ENCODE measurements at places on chromosomes 6 and 20.

DNA sequence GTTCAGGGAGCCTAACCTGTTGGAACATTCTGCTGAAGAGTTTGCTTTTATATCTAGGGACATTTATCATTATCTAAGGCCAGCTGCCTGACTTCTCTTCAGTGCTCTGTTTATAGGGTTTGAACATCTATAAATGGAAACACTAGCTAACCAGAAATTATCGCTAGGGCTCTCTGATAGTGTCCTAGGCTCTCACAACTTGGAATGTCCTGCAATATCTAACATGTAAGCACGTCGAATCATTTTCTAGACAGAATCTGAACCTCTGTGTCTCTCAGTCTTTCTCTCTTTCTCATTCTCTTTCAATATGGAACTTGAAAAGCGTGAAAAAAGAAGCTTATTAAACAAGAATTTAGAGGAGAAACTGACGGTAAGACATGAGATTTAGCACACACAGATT is 92.5 kb upstream of the MLIP start:
- no peak for DNase-seq

- DNase-seq, result peak; percentile 59
Observed at GRCh38 chr6:89610149-89610642, 28.4 kb downstream of the LYRM2 start.

DNA sequence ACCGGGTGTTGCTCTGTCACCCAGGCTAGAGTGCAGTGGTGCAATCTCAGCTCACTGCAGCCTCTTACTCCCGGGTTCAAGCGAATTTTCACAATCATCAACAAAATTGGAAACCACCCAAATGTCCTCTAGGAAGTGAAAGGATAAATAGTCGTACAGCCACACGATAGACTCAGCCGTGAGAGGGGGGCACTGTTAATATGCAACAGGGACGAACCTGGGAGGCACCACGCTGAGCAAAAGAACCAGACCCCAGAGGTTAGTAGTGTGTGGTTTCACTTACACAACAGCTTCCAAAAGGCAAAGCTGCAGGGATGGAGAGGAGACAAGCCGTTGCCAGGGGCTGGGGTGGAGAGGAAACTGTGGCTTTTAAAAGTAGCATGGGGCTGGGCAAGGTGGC is 30.1 kb upstream of the NTSR1 start:
- no peak for DNase-seq

GRCh38 chr6:159261995-159262394 is 92.8 kb downstream of the FNDC1 start:
- DNase-seq, result no peak

DNA sequence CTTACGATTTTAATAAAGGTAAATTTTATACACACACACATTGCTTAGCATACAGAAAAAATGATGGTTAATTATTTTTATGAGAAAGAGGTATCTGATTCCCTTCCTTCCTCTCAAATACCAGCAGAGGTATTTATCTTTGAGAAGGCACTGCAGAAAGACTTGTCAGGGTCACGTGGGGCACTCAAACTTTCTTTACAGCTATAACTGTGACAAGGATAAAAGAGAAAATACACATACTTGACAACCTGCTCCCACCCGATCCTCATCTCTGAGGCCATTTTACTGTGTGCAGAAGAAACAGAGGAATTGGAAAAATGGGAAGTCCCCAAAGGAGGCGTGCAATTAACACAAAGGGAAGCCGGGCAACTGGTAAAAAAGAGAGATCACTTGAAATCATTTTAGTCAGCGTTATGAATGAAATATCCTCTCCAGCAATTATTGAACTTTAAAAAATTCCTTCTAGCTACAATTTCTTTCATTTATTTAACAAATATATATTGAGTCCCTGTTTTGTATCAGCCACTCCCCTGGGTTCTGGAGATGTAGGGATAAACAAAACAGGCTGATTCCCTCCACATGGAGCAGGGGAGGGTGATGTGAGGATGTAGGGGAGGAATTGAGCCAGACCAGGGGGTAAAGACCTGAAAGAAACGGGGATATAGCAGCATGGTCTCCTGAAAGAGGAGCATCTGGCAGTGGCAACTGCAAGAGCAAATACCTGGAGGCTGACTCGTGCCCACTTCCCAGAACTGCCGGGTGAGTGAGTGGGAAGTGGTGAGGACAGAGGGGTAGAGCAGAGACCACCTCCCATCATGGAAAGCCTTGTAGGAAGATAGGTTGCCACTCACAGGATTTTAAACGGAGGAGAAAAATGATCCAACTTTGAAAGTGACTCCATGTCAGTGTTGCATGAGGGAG is 510.3 kb downstream of the KIF16B start:
- DNase-seq, result no peak

- DNase-seq, result no peak
Observed at GRCh38 chr6:82237013-82237412, 10.5 kb downstream of the IBTK start.

DNA sequence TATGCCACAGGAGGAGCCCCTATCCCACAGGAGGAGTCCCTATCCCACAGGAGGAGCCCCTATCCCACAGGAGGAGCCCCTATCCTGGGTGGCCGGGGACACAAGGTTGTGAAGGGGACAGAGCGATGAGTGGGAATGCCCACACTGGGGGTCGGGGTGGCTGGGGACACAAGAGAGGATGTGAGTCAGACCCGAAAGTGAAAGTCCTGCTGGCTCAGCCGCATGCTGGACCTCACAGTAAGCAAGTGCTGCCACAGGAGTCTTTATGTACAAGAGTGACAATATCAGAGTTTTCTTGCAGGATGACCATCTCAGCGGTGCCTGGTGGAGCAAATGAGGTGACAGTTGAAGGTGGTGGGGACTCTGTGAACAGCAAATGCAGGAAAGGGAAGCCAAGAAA is 93.7 kb downstream of the PSMB1 start:
- no peak for DNase-seq

GRCh38 chr6:53710788-53711187 is 45.2 kb upstream of the KLHL31 start:
- DNase-seq, result no peak

- no peak for DNase-seq
Observed at GRCh38 chr6:3722785-3723184, 28.7 kb downstream of the PXDC1 start.

- DNase-seq, result no peak
Observed at GRCh38 chr6:65745614-65746013, 38.6 kb upstream of the EYS start.

GRCh38 chr6:73666393-73666792 is 12.6 kb upstream of the SLC17A5 start:
- no peak for DNase-seq

GRCh38 chr6:30687659-30688431 is 1.4 kb upstream of the PPP1R18 start:
- no peak for DNase-seq

DNA sequence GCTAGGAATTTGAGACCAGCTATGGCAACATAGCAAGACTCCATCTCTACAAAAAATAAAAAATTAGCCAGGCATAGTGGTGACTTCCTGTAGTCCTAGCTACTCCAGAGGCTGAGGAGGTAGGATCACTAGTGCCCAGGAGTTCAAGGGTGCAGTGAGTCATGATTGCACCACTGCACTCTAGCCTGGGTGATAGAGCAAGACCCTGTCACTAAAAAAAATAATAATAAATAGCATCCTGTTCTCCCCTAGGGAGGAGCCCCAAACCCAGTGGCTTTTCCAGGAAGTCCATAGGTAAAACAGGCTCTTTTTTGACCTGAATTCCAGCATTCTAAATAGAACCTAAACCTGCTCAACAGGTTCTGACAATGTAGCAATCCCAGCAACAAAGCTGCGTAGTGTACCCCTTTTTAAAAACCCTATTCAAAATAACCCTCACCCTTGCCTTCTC is 192.0 kb downstream of the ALDH8A1 start:
- no peak for DNase-seq

DNA sequence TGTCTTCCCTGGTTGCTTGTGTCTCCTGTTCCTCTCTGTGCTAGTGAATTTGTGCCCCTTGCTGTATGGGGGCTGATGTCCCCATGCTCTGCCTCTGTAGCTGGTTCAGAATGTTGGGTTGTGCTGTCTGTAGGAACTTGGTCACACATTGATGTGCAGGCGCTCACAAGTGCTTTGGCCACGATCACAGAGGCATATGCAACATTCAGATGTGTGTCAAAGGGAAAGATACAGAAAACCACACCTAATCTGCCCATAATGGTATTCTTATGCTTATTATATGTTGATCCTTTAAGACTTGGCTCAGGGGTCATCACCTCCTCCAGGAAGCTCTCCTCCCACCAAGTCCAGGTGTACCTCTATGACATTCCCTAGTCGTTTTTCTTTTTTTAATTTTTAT is 17.1 kb upstream of the DHX35 start:
- no peak for DNase-seq

DNA sequence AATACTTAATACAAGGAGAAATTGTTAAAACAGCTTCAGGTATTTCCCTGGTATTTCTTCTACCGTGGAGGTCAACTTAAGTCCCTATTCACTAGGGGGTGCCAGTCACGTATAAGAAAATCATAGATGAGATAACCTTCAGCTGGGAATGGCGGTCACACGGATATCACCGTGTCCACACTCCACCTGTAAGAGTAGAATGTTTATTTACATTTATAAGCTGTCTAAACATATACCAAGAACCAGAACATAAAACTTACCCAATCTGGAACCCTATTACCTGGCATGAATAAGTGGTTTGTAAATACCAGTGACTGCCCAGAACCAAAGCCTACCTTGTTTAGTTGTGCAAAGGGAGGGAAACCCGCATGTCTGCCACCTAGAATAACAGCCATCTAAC is 1.9 kb upstream of the ELOVL4 start:
- DNase-seq, result peak; percentile 56

DNA sequence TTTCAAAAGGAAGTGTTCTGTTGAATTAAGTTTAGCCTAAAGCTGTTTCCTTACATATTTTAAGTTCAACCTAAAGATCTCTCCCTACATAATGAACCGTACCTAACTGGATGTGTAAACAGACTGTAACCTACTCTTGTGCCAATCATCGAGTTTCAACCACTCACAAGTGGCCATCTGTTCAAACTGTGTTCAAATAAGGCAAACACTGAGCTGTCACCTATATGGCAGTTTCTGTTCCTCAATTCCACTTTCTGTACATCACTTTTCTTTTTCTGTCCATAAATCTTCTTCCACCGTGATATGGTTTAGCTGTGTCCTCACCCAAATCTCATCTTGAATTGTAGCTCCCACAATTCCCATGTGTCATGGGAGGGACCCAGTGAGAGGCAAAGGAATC is 428.6 kb downstream of the HACE1 start:
- no peak for DNase-seq

- DNase-seq, result no peak
Observed at GRCh38 chr6:105819745-105820144, 266.4 kb upstream of the PRDM1 start.

DNA sequence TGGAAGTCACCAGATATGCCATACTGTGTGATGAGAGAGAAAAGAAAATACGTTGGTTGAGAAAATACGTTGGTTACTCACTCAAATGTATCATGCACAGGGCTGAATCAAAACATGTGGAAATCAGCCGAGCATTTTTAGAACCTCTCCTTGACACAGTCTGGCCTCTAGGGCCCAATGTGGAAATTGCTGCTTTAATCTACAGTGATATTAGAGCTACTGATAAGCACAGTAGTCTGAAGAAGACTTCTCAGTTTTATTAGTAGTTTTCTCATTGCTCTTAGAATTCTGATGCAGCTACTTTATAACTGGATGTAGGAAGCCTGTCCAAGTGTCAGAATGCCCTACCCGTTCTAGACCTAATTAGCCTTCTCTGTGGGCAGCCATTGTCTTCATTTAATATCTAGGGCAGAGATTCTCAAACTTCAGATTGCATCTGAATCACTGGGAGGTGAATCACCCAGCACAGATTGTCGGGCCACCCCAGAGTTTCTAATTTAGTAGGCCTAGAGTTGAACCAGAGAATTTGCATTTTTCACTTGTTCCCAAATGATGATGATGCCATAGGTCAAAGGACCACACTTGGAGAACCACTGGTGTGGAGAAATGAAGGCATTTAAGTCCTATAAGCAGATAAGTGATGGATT is 229.1 kb downstream of the PLCB1 start:
- DNase-seq, result no peak

DNA sequence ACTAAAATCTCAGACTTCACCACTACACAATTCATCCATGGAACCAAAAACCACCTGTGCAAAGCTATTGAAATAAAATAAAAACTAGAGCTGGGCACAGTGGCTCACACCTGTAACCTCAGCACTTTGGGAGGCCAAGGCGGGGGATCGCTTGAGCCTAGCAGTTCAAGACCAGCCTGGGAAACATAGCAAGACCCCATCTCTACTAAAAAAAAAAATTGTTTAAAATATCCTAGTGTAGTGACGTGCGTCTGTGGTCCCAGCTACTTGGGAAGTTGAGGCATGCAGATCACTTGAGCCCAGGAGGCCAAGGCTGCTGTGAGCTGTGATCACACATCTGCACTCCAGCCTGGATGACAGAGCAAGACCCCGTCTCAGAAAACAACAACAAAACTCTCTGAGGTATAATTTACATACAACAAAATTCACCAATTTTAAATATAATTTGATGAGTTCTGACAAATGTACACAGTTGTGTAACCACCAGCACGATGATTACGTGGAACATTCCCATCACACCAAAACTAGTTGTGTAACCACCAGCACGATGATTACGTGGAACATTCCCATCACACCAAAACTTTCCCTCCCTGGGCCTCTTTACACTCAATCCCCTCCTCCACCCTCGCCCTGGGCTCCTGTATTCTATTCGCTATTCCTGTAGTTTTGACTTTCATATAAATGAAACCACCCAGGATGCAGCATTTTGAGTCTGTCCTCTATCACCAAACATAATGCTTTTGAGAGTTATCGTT is 107.5 kb downstream of the TAF4 start:
- DNase-seq, result no peak

GRCh38 chr6:20566109-20566508 is 31.9 kb downstream of the CDKAL1 start:
- no peak for DNase-seq

DNA sequence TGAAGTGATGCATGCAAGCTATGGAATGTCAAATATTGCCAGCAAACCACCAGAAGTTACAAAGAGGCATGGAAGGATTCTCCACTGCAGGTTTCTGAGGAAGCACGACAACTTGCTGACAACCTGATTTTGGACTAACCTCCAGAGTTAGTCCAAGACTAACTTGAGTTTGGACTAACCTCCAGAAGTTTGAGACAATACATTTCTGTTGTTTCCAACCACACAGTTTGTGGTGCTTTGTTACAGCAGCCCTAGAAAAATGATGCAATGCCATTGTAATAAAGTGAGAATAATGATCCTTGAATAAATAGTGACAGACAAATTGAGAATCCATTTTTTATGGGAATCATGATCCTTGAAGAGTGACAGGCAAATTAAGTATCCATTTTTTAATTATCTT is 169.9 kb upstream of the HDDC2 start:
- no peak for DNase-seq

GRCh38 chr6:111076024-111076695 is 11.1 kb upstream of the SLC16A10 start:
- DNase-seq, result no peak

GRCh38 chr6:111870051-111870741 is 3.1 kb downstream of the FYN start:
- DNase-seq, result peak; percentile 44

Measured in central memory CD4-positive, alpha-beta T cell (primary cell).